ENCODE measurements at places on chromosomes 7 and 10.

DNA sequence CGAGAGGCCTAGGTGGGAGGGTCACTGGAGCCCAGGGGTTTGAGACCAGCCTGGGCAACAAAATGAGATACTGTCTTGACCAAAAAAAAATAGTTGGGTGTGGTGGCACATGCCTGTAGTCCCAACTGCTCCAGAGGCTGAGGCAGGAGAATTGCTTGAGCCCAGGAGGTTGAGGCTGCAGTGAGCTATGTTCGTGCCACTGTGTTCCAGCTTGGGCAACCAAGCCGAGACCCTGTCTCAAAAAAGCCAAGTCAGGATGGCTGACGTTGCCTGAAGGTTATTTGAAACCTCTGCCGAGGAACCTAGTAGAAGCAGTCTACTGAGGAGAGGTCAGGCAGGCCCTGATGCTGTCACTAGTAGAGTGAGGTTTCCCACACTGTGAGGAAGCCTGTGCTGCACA is 22.8 kb downstream of the DNAJB6 start:
- DNase-seq = no peak

GRCh38 chr10:125034675-125035074 is 92.8 kb downstream of the ZRANB1 start:
- DNase-seq = no peak

DNA sequence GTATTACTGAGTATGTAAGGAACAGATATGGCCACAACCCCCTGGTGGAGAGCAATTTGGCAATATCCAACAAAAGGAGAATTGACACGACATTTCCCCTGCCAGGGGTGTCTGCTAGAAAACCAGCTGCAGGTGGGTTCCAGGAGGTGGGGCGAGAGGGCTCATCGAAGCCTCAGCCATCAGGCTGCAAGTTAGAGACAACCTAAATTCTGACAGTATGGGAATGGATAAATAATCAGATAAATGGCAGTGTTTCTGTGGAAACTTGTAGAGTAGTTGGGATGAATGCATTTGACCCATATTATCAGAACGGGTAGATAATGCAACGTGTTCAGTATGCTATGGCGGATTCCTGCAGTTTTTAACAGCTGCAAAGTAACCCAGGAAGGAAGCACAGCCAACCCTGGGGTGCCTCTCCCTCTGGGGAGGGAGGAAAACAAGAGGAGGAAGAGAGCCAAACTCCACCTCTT is 3.5 kb downstream of the TMEM273 start:
- no peak for DNase-seq

GRCh38 chr10:74955796-74956195 is 129.4 kb downstream of the KAT6B start:
- DNase-seq = no peak

DNA sequence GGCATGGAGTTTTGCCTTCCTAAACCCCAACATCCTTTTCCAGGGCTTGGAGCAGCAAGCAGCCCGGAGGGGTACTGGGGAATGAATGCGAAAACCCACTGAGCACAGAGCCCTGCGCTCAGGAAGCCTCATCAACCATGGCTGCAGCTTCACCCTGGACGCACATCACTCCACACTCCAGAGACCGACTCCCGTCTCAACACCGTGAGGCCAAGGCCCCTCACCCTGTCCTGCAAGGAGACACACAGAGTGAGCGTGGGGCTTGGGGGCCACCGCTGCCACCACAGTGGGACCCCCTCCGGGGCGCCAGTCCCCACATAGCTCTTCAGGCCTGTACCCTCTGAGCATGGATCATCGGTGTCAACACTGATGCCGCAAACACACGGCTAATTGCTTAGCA is 41.9 kb downstream of the DPYSL4 start:
- DNase-seq = no peak

GRCh38 chr10:47133871-47134570 is 166.0 kb upstream of the GDF10 start:
- no peak for DNase-seq

GRCh38 chr7:146961617-146962016 is 845.0 kb downstream of the CNTNAP2 start:
- no peak for DNase-seq

- no peak for DNase-seq
Observed at GRCh38 chr7:137978464-137979237, 23.2 kb downstream of the CREB3L2 start.

DNA sequence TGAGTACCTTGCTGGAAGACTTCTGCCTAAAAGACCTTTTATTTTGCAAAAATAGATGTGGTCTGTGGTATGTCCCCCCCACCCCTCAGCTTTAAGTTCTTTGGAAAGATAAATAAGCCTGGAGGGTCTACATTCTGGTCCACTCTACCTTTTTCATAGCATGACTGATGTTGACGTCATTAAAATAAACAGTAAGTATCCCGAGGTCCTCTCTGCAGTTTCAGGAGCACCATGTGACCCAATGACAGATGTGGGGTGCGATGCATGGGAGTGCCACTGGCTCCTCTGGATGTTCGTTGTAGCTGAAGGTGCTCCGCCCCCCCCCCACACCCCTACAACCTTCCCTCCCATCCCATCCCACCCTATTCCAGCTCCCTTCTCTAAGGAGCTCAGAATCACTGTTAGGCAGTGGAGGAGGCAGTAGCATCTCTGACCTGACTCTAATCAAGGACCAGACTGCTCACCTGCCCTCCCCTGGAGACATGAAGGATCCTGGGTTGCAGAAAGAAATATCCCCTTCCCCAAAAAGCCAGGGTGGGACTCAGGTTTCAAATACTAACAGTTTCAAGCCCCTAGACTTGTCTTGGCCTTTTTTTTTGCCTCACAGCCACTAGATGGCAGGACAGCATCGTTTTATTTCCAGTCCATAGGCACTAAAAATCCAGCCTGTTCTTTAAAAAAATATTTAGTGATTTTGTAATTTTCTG is 25.1 kb downstream of the CASP7 start:
- DNase-seq = no peak

- DNase-seq = no peak
Observed at GRCh38 chr7:130142654-130143333, 62.4 kb downstream of the TMEM209 start.

DNA sequence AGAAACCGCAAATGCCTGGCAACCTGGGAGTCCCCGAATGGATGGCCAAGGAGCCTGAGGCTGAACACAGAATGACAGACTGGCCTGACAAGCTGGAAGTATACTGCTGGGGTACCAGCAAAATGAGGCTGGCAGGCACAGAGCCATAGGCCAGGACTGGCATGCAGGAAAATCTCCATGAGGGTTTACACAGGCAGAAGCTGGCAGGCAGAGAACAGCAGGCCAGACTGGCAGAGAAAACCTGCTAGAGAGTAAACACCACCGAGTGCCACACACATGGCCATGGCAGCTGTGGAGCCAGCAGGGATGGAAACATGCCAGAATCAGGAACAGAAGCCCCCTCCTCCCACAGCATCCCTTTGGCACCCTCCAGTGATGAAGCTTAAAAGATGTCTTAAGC is 63.4 kb downstream of the CRPPA start:
- no peak for DNase-seq

GRCh38 chr10:62638062-62638477 is 166.4 kb upstream of the ADO start:
- DNase-seq = no peak

DNA sequence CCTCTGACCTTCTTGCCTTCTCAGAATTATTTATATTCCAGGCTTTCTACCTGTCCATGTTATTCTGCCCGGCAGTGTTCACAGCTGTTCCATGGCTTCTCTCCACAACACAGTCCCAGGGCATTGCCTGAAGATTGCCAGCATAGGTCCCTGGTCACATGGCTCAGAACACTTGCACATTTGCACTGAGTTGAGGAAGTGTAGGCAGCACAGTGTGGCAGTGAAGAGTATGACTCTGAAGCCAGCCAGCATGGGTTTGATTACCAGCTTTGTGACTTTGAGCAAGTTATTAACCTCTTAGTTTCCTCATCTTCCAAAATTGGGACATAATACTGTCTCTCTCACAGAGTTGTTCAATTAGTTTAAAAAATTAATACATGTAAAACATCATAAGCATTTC is 73.2 kb upstream of the NEUROD6 start:
- no peak for DNase-seq

- DNase-seq = no peak
Observed at GRCh38 chr10:412109-412508, 276.9 kb downstream of the ZMYND11 start.

DNA sequence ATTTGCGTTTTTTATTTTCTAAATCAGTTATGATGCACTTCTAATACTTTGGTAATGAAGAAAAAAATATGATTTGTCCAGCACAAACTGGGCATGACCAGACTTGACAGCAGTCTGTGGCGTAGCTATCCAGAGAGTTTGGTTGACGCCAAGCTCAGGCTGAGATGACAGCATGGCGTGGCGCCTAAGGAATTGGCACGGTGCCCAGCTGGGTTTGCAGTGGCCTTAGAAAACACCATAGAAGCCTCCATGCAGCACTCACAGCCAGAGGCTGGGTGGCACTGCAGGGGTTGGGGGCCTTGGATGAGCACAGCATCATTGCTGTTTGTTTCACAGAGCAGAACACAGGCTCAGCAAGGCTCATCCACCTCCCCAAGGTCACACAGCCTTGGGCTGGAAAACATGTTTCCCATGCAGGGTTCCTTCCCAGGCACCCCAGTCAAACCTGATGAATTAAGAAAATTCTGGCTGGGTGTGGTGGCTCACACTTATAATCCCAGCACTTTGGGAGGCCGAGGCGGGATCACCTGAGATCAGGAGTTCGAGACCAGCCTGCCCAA is 88.9 kb downstream of the GTF2IRD1 start:
- DNase-seq = no peak

DNA sequence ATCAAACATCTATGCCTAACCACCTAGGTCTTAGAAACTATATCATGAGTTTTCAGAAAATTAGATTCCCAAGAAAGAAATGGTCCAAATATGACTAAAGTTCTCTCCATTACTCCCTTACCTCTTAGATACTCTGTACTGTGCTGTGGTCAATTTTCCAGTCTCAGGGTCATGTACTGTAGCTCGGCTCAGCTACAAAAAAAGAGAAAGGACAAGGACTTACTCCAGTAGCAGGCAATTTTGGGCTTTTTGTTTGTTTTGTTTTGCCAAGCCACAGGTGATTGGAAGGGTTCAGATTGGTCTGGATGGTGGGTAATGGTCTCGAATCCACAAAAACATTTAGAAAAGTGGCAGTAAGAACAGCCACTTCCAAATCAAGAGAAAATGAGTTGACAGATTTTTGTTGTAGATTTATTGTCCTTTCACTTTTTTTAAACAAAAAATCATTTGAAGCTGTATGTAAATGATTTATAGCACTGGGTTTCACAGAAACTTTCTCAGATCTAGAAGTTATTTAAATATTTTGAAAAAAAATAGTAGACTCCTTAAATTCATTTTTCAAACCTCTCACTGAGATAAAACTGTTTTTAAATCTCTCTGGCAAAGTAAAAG is 52.8 kb downstream of the P4HA1 start:
- no peak for DNase-seq

DNA sequence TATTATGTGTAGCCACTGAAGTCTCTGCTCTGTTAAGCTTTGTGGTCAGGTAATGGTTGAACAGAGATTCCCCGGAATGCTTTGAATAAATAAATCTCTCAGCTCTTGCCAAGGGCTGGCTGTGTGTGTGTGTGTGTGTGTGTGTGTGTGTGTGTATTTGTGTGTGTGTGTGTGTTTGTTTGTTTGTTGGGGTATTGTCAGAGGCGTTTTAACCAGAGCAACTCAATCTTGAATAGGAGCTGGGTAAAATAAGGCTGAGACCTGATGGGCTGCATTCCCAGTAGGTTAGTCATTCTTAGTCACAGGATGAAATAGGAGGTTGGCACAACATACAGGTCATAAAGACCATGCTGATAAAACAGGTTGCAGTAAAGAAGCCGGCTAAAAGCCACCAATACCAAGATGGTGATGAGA is 256.2 kb upstream of the CACNA2D1 start:
- DNase-seq = no peak

- no peak for DNase-seq
Observed at GRCh38 chr7:120843109-120843508, 14.8 kb downstream of the TSPAN12 start.

DNA sequence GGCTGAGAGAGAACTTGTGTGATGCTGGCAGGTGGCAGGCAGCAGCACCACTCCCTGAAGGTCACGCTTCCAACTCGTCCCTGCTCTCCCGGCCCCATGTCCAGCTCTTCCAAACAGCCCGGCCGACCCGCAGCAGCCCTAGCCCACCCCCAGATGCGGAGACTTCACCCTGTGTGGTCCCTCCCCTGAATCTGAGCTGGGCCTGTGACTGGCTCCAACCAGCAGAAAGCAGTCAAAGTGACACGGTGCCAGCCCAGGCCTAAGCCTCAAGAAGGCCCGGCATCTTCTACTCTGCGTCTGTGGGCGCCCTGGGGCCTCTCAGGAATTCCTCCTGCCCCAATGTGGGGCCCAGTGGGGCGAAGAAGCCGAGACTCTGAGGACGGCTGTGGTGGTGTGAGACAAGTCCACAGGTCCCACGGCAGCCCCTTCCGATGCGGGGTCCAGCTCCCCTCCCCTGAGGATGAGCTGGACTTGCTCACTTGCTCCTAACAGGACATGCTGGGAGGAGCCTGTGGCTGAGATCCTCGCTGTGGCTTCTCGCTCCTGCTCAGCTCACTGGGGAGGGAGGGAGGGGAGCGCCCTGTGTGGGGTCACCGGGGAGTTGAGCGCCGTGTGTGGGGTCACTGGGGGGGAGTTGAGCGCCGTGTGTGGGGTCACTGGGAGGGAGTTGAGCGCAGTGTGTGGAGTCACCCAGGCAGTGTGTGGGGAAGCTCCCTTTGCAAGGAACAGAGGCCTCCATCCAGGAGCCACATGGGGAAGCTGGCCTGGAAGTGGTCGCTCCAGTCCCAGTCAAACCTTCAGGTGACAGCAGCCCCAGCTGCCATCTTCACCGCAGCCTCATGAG is 9.5 kb downstream of the STK32C start:
- peak; percentile 43 for DNase-seq

DNA sequence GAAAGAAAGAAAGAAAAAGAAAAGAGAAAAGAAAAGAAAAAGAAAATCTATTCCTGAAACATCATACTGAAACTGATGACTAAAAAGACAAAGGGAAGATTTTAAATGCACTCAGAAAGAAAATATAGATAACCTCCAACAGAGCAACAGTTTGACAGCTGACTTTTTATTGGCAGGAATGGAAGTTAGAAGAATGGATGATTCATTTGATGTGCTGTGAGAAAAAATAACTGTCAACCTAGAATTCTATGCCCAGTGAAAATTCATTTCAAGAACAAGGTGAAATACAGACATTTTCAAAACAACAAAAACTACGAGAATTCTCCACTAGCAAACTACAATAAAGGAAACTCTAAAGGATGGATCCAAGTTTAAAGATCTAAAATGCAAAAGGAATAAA is 50.5 kb upstream of the HSPA12A start:
- no peak for DNase-seq

- DNase-seq = no peak
Observed at GRCh38 chr10:35792291-35792690, 150.2 kb upstream of the FZD8 start.

- DNase-seq = no peak
Observed at GRCh38 chr7:151187409-151188251, 580 bp upstream of the ASB10 start.

GRCh38 chr7:51366930-51367613 is 50.5 kb upstream of the COBL start:
- DNase-seq = peak; percentile 54

- no peak for DNase-seq
Observed at GRCh38 chr10:131195558-131196159, 115.9 kb downstream of the TCERG1L start.

- DNase-seq = no peak
Observed at GRCh38 chr7:107253599-107253998, 84.8 kb downstream of the HBP1 start.

Data from Peyer's patch (tissue), 4 donors.